ENCODE measurements at places on chromosomes 6 and 20.

- no peak for DNase-seq
These were observed 166.4 kb downstream of the CD24 start for GRCh38 chr6:106807947-106808611.

- no peak for DNase-seq
These were observed 755.6 kb upstream of the CITED2 start for GRCh38 chr6:140130074-140130473.

GRCh38 chr20:44011251-44011940, 96.7 kb downstream of the TOX2 start:
- DNase-seq = no peak

GRCh38 chr6:21739838-21740237, 146.3 kb downstream of the SOX4 start:
- DNase-seq = no peak

DNA sequence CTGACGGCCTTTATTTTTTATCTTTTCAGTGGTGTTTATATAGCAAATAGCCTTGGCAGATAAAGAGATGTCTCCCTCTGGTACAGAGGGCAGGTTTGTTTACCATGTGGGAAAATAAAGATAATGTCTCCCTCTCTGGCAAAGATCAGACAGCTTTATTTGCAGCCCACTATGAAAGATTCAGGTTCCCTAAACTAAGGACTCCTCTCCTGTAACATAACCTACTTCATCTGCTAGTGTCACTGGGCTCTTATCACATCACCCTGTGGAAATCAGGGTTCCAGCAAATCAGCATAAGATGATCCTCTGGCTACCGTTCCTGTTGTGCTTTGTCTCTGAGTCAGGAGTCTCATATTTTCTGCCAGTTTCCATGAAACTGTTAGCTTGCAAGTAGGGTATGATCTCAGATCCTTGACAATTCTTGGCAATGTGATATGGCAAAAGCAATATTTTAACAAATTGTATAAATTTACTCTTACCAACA, 3.1 kb downstream of the FBXL4 start:
- peak; percentile 13 for DNase-seq

DNA sequence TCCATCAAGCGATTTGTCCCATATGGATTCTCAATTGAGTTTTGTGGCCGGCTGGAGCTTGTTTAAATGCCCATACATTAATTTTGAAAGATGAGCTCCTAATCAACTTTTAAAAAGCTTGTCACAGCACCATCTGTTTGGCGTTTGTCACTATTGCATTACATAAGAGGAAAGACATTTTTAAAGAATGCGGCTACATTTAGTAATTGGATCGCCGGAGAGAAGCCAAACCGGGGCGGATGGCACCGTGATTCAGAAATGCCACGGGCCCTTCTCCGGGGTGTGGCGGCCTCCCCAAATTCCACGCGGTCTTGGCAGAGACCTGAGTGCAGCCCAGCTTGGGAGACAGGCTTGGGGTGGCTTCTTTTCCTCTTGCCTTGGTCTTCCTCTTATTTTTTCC, 67.7 kb upstream of the ZNFX1 start:
- DNase-seq = peak; percentile 77

DNA sequence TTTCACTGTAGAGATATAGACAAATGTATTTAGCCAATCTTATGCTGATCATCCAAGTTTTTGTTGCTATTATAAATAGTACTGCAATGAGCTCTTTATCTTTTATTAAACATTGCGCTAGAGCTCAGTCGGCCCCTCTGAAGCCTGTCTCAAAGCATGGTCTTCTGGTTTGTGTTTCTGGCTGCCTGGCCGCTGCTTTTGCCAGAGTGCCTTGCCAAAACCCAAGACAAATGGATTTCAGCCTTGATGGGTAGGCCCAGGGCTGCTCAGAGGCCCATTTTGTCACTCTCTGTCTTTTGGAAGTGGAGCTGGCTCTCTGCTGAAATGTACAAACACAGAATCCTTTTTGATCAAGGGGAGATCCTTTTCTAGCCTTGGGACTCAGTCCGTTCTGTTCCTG, 102.9 kb upstream of the KCNG1 start:
- no peak for DNase-seq

- no peak for DNase-seq
These were observed 179.6 kb downstream of the TTLL2 start for GRCh38 chr6:167504385-167504961.

- DNase-seq = no peak
These were observed 99.7 kb upstream of the KCNK16 start for GRCh38 chr6:39422238-39422637.

- no peak for DNase-seq
These were observed 154.5 kb upstream of the SCGN start for GRCh38 chr6:25497383-25498040.

DNA sequence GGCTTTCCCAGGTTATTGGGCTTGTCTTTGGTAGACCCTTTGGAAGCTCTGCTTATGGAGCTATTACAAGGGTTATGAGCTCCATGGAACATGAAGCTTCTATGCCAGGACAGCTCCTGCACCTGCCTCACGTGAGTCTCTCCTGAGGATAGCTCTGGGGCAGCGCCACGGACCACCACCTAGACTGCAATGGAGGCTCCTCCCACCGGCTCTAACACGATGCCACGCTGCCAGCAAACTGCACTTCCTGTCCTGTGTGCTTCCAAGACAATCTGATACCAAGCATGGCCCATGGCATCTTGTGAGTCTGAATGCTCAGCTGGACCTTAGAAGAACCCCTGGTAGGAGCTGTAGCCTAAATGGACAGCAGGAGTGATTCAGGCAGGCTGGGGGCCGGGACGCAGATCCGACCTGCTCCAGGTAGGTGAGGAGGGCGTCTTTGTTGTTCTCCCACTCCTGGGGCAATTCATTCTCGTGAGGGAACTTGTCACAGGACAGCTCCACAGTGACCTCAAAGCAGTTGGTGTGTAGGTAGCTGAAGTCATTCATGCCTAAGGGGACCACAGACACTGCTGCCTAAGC, 5.5 kb downstream of the CPXM1 start:
- no peak for DNase-seq

- no peak for DNase-seq
These were observed 170.2 kb downstream of the SCP2D1 start for GRCh38 chr20:18983796-18984195.

- DNase-seq = peak; percentile 83
These were observed 1.9 kb downstream of the BAG2 start for GRCh38 chr6:57173886-57174510.

DNA sequence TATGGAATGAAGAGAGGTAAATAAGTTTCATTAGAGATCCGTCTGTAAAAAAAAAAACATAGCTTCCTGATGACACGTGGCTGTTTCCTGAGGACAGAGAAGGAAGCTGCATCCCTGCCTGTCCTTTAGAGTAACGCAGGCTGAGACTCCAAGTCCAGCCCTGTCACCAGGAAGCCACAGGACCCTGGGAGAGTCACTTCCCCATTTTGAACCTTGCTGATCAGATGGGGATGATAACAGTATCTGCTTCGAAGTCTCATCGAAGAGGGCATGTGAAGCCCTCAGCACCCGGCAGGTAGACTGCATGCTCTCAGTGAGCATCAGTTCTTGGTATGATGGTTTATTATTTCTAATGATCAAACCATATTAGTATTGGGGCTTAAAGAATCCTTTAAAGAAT, 139.1 kb upstream of the KCNG1 start:
- DNase-seq = no peak

DNA sequence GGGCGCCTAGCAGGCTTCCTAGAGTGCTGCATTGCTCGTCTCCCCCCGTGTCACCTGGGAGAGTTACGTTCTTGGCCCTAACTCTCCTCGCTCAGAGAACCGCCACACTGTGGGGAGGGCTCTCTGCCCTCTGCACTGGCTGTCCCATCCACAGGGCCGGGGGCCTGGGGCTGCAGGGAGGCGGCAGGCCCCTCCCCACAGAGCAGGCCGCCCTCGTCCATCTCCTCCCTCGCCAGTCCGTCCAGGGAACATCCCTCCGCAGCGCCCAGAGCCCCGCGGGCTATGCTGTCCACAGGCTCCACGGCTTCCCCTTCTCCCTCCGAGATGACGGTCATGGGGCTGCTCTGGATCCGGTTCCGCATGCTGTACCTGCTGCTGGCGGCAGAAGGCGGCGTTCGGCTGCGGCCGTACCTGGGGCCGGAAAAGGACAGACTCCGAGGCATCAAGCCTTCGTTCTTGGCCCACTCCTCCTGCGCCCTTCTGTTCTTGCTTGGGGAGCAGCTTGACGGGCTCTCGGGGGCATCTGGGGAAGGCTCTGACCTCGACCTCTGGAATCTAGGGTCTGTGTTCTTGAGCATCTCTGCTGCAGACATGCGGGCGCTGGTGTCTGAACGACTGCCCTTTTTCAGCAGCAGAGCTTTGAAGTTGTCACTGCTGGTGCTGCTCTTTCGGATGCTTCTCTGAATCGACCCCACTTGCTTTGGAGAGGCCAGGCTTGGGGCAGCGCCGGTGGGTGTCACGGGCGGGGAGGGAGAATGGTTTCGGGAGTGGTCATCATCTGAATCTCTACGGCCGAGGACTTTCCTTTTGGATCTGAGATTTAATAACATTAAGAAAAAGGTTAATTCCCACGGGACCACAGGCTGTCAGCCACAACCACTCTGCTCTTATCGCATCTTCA, 20.2 kb downstream of the HEBP2 start:
- DNase-seq = no peak

- DNase-seq = no peak
These were observed 773 bp upstream of the ZBP1 start for GRCh38 chr20:57620999-57621398.

DNA sequence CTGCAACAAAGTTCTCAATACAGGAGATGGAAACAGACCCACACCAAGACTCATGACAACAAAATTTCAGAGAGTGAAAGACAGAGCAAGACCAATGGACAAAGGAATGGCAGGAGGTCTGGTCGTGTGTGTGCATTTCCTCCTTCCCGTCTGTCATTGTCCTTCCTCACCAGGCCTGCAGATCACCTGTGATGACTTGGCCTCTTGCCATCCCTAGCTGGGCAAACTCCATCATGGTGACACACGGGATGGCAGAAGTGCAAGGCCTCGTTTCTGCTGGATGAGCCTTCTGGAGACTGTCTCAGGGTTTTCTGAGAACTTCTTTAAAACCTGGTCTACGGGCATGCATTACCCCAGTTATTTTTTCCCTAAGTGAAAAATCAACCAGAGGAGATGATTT, 49.2 kb downstream of the RPP21 start:
- no peak for DNase-seq

DNA sequence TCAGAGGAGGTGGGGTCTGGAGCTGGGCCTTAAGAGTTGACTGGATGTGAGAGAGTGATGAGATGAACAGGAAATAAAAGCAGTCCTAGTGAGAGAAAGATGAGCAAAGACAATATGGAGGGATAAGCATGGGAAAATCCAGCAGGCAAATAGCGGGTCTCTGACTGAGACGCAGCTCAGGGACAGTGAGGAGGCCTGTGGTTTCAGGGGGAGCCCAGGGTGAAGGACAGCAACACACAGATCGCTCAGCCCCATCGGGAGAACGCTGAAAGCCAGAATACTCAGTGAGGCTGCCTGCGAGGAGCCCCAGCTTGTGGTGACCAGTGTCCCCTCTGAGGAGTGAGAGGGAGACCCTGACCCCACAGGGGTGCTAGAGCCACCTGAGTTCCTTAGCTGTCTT, 16.8 kb upstream of the DCDC2 start:
- DNase-seq = no peak

DNA sequence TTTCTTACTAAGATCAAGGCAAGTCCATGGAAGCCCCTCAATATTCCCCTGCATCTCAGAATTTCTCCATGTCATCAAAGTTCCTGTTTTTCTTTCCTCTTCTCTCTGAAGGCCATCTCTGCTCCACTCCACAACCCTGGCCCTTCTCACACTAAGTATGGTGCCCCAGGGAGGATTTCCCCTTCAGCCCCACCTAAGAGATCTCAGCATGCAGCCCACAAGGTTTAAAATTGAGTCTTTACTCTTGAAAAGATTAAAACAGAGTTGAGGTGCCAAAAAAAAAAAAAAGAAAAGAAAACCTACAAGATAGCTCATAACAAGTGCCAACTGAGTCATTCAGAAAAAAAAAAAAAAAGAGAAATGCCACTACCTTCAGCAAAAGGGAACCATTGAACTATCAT, 36.5 kb upstream of the TNFAIP3 start:
- no peak for DNase-seq

GRCh38 chr6:137850816-137851602, 16.1 kb upstream of the TNFAIP3 start:
- DNase-seq = no peak

DNA sequence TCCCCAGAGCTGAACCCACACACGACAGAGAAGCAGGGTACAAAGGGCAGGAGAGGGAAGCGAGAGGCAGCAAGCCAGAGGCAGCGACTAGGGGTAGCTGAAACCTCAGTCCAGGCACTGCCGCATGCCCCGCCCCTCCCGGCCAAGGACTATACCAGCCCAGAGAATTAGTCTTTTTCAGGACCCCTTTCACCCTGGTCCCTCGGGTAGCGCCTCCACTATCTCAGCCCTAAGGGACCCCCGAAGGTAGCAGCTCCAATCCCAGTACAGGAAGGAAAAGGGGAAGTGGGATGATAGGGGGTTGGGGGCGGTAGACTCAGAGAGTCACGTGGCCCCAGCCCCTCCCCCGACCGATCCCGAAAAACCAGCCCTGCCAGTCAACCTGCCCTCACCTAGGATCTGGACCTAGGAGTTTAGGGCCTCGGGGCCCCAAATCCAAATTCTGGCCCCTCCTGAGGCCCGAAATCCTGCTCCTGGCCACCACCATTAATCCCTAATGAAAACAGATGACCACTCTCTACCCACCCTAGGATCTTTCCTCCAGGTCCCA, 1.3 kb downstream of the RGL2 start:
- DNase-seq = no peak

GRCh38 chr6:163165155-163165910, 249.2 kb upstream of the QKI start:
- DNase-seq = no peak

- peak; percentile 68 for DNase-seq
These were observed 67.9 kb downstream of the NCOA7 start for GRCh38 chr6:125858427-125859320.

DNA sequence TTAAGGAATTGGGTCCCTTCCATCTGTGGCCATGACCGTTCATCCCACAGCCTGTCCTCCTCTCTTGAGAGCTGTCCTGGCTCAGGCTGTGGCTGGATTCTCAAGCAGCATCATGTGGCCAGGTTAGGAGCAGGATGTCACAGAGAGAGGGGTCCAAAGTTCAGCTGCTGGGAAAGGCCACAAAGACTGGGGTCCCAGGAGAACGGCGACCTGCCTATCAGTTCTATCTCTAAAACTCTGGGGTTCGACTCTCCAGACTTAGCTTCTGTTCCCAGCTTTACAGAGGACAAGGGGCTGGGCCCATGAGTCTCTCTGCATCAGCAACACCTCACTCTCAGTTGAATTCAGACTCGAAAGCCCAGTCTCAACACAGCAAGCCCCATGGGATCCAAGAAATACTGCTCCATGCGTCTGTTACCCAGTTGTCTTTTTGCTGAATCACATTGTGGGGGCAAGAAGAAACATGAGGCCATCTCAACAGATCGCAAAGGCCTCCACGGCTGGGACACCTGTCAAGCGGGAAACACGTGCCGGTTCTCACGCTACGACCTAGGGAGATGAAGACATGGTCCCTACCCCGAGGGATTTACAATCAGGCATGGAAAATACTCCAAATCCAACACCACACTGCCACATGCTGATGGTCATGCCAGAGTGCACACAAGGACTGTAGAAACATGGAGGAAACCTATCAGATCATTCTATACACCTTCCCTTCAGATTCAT, 95.4 kb downstream of the SLC22A23 start:
- no peak for DNase-seq

GRCh38 chr6:79617518-79617941, 13.6 kb upstream of the SH3BGRL2 start:
- DNase-seq = no peak

- DNase-seq = no peak
These were observed 14.8 kb upstream of the TFAP2D start for GRCh38 chr6:50698546-50698945.

- no peak for DNase-seq
These were observed 47.8 kb upstream of the PLCG1 start for GRCh38 chr20:41089555-41089954.

GRCh38 chr20:51128198-51128597, 105.3 kb upstream of the KCNG1 start:
- peak; percentile 91 for DNase-seq

All from HCEC 1CT (cell line).